ENCODE measurements at places on chromosomes 3 and 15.
A peak's percentile ranks its signal among the peaks of the same experiment; 100 is the strongest.

DNA sequence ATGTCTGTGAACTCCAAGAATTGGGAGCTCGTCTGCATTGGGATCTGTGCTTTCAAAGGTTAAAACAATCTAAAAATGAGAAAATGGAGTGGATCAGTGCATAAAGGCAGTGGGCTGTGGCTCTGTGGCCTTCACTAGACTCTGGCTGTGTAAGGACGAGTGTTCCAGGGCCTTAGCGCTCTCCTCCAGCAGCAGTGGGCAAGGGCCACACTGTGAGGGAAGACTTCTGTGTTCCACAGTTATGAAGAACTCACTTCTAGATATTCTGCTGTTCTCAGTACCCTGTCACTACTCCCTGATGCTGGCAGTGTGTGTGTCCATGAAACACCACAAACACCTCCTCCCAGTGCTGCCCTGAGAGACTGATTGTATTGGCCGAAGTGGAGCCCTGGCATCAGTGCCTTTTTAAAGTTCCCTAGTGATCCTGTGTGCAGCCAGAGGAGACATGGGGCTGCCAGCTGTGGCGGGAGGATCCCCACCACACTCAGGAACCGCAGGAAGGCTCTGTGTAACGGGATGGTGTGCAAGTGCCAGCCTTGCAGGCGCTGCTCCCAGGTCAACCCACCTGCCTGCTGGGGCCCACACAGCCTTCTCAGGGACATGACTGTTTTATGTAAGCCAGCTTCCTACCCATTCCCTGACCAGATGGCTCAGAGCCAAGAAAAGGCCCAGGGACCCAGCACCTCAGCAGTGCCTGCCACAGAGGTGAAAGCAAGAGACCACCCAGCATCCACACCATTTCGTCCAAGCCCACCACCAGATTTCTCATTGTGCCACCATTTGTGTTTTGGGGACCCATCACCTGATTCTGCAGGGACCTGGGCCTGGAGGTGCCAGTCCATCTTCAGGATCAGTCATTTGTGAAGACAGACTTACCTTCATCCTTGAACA, 40.4 kb downstream of the ABTB1 start:
- DNase-seq: no peak

DNA sequence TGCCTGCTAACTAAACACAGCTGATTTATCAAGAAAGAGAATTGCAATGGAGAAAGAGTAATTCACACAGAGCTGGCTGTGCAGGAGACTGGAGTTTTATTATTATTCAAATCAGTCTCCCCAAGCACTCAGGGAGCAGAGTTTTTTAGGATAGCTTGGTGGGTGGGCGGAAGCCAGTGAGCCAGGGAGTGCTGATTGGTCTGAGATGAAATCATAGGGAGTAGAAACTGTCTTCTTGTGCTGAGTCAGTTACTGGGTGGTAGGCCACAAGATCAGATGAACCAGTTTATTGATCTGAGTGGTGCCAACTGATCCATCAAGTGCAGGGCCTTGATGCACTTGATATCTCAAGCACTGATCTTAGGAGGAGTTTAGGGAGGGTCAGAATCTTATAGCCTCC, 891.9 kb upstream of the CADM2 start:
- no peak for DNase-seq

GRCh38 chr15:101549647-101550046, 60.1 kb upstream of the PCSK6 start:
- no peak for DNase-seq

DNA sequence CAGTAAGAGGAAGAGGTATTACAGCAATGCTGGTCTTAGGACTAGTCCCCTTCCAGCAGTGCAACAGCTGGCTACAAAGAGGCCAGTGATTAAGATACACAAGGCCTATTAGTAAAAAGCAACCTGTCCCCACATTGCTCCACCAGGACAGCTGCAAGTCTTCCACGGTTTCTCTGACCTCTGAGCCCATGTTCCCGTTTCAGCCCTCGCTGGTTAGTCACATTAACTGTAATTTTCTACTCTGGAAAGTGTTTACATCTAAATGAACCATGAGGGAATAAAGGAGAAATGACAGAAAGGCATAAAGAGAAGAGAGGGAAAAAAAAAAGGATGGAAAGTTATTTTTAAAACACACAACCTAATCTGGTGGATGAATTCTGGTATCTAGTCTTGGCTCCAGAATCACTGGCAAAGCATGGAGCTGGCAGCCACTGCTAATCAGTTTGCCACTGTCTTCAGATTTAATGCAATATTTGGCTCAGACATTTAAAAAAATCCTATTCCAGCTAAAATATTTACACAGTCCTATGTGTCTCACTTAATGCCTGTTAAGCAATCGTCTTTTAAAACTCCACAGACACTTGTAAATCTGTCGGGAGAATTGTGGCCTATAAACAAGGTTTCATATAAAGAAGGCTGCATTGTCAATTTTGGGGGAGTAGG, 154.9 kb downstream of the GREM1 start:
- peak; percentile 62 for DNase-seq

- no peak for DNase-seq
These were observed 517.9 kb downstream of the MECOM start for GRCh38 chr3:169145540-169146178.

- no peak for DNase-seq
These were observed 264.9 kb downstream of the EBLN2 start for GRCh38 chr3:73326396-73326795.

DNA sequence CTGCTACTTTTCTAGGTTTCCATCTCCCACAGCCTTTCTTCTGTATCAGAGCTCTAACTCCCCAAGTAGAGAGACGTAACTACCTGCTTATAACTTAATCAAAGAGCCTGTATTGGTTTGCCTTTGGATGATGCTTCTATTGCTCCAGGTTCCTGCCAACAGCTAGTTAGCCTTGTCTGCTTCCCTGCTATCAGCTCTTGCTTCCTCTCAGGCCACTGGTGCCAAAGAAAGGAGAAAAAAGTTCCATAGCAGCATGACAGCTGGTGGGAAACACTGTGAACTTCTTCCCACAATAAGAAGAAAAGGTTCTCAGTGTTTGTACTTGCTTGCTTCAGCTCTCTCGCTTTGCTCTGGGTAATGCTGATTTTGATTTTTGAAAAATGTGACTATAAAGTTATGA, 206.6 kb downstream of the GBE1 start:
- no peak for DNase-seq

DNA sequence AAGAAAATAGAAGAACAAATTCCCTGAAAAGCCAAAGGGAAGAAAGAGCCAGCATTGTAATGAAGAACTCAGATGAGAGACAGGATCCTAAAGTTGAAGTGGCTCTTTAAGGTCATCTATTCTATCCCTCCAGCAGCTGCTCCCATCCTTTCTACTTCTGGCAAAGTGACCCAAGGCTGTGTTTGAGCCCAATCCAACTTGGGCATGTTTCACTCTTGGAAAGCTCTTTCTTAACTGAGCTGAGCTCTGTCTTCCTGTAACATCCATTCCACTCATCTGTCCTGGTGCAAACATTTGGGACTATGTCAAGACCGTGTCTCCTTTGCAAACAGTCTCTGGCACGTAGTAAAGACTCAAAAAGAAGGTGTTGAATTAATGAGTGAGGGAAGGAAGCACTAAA, 298.1 kb upstream of the IGF1R start:
- DNase-seq: no peak

- DNase-seq: peak; percentile 58
These were observed 93.8 kb downstream of the FRMD5 start for GRCh38 chr15:44101286-44101685.

GRCh38 chr3:182412066-182412465, 381.2 kb upstream of the ATP11B start:
- DNase-seq: no peak
